ENCODE measurements at places on chromosomes 13 and 19.

DNA sequence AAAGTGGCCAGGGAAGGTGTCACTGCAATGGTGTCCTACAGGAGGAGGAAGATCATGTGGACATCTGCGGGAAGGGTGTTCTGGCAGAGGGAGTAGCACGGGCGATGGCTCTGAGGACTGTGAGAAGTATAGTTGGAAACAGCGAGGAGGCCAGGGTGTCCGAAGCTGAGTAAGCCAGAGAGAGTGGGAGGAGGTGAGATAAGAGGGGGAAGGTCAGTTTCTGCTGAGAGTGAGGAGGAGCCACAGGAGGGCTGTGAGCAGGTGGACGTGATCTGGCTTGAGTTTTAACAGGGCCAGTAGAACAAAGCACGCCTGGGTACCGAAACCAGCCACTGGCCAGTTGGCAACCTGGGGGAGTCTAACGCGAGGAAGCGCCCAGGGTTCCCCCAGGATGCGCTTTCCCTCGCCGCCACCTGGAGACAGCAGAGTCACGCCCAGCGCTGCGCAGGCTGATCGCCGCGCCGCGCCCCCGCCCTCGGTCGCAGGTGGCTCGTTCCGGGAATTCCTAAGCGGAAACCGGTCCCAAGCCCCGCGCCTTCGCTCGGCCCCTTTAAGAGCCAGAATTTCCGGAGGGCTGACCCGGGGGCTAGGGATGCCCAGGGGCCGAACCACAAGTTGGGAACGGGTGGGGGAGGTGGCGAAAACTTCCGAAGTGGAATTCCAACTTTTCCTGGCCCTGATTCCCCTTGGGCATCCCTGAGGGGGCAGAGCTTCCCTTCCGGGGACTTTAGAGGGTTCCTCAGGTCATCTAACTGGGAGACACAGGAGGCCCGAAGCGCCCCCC is 1.1 kb upstream of the LSR start:
- peak; percentile 93 for DNase-seq

- no peak for DNase-seq
Measured at GRCh38 chr19:53612762-53613526, 18.9 kb upstream of the DPRX start.

DNA sequence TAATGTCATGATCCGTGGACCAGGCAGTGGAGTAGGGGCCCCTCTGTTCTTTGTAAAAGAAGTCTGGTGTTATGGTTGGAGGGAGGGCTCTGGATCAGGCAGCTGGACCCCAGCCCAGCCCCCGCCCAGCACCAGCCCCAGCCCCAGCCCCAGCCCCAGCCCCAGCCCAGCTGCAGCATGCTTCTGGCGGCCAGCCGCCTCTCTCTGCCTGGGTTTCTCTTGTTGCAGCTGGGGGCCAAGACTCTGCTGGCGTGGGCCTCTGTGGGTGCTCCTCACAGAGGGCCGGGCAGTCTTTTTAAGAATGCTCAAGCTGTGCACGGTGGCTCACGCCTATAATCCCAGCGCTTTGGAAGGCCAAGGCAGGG is 17.9 kb downstream of the DOT1L start:
- DNase-seq, result no peak

GRCh38 chr13:79935121-79935520 is 405.8 kb downstream of the SPRY2 start:
- no peak for DNase-seq

GRCh38 chr13:89752394-89752793 is 1595.1 kb upstream of the MIR17HG start:
- DNase-seq, result no peak

GRCh38 chr19:4980838-4981680 is 12.1 kb downstream of the KDM4B start:
- peak; percentile 35 for DNase-seq

- no peak for DNase-seq
Measured at GRCh38 chr13:52887165-52887564, 38.7 kb upstream of the PCDH8 start.

DNA sequence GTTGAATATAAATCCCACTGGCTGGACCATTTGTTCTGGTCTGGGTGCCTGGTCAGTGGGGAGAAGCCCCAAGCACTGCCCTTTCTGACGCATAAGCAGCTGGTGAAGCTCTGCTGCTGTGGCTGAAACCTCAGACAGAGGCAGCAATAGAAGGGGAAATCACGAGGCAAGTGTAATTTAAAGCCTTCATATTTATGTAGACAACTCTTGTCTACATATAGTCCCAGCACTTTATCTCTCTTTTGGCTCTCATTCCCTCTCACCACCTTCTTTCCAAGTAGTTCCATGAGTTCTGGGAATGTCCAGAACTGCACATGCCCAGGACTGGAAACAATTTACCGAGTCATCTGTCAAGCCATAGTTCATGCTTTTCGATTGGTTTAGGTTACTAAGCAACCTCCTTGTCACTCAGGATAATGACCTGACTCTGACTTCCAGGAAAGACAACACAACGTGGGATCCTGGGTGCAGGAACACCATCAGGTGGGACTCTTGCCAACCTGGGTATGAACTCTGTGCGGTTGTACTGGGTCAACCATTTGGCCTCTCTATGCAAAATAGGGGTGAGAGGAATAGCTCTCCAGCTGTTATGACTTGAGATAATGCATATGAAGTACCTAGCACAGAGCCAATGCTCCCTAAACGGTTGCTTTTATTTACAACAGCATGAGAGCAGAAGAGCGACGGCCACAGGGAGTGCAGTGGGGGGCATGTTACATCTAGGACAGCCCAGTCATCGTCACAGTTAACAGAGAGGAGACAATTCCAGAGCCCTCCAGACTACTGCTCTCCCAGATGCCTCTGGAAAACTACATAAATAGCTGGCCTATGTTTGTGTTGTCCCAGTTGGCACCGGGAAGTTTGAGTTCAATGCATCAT is 321.9 kb downstream of the FOXO1 start:
- DNase-seq, result no peak

DNA sequence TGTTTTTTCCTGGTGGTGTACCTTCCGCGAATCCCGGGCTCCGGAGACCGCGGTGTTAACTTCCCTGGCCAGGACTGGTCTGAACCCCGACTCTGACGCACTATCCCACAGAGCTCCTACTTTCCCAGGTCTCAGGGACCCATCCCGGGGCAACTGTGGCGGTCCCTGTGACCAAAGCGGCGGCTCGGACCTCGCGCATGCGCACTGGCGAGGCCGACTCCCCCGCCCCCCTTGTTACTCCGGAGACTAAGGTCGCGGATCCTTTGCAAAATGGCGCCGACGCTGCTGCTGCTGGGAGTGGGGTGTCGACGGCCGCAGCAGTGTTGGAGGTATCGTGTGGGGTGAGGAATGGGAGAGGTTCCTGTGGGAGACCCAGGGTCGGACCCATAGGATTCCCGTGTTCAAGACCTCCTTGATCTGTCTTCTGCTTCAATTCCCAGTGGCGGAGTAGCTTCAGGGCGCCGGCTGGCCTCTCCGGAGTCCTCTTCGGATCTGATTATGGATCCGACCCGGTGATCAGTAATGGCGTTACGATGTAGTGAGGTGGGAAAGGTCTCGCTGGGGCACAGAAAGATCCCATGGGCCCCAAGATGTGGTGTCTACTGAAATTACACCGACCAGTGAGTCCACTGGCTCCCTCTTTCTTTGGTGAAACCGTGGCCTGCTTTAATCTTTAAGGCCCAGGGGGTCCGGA is 66.6 kb upstream of the ZNF527 start:
- no peak for DNase-seq

GRCh38 chr13:44311011-44311780 is 62.4 kb upstream of the SERP2 start:
- DNase-seq, result no peak

DNA sequence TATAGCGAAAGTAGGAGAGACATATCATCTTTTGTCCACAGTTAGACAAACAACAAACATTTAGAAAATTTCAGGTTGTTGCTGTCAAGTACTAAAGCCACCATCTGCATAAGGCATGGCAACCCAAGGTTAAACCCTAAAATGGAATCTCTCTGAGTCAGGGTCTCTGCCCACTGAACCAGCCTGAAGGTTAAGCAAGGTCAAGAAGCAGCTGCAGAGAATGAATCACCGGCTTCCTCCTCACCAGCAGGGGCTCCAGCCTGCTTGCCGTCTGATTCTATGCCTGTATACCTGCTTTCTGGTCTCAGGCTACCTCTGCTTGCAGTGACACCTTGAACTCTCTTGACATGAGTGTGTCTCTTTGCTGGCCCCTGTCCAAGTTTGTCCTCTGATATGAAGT is 726.2 kb upstream of the SGCG start:
- no peak for DNase-seq

DNA sequence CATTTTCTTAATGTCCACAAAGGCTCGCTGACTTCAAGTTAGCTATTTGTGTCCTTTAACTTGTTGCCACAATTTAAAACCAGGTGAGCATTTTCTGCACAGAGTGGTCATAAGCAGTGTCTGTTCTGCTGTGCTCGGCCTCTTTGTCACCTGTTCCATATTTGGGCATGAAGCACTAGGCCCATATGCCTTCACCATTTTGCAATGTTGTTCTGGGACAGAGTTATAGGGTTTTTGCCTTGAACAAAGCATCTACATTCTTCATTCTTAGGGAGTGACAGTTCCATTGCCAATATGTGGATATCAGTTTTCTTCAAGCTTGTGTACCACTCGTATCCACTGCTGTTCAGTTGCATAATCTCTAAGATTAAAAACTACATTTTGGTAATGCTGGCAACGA is 56.1 kb downstream of the LRCH1 start:
- no peak for DNase-seq

DNA sequence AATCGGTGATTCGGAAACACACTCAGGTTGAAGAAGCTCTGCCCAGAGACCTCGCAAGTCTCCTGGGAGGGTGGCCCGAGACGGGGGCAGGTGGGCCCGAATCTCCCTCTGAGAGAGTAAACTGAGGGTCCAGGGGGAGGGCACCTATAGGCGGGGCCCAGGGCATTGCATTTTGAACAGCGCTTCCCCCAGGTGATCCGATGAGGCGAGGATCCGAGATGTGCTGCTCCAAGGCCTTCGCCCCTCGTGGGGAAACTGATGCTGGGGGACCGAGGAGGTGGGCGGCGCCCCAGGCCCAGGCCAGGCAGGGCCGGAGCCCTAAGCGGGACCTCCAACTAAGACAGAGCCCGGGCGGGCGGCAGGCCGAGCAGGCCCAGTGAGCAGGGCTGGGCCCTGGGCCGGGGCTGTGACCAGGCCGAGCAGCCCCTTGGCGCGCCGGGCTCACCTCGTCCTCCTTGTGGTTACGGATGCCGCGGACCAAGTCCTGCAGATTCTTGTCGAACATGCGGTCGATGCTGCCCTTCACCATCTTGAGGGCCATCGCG is 500 bp downstream of the AP3D1 start:
- no peak for DNase-seq

DNA sequence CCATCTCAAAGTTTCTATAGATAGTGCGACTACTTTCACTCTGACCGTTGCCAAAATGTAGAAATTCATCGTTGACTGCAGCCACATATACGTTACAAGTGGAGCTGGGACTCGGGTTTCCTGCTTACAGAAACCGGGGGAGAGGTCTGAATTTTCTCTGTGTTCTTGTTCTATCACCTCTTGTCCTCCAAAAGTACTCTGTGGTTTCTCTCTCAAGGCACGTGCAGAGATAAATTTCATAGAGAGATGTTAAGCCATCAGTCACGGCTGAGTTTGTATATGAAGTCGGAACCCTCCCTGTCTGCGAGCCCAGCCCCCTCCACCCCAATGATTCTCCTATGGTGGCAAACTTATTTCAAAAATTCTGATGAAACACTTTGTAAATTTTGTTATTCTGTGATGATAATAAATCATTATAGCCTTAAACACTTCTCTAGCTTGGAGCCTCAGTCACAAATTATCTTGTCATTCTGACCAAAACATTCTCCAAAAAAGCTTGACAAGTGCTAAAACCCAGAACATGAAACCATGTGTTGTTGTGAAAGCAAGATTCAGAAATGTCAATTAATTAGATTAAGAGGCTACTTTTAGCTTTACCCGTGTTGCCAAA is 87.5 kb downstream of the TSHZ3 start:
- DNase-seq, result no peak

DNA sequence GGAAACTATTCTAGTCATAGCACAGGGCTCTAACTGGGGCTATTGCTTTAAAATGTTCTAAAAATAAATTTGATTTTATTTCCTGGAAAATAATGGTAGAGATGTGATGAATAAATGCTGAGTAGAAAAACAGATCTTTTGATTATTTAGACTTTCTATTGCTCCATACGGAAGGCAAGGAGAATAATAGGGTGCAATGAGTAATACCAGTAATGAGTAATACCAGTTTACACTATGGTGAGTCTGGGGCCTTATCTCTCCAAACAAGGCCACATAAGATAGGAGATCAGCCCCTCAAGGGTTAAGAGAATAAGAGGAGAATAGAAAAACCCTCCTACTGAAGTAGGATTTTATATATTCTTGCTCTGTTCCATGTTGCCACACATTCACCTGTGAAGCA is 390.4 kb downstream of the KLF5 start:
- DNase-seq, result no peak

DNA sequence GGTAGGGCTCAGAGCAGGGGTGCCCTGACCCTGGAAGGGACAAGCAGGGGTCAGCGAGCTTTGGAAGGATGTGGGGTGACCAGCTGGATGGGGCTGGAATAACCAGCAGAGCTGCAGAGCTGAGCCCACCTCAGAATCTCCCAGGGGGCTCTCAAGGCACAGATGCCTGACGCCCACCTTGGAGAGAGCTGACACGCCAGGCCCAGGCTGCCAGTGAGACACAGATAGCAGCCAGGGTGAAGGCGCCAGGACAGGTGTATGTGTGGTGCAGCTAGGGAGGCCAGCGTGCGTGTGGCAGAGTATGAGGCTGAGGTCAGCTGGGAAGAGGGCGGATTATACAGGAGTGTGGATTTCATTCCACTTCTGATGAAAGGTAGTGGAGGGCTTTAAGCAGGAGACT is 8.9 kb downstream of the AP1M1 start:
- DNase-seq, result no peak

DNA sequence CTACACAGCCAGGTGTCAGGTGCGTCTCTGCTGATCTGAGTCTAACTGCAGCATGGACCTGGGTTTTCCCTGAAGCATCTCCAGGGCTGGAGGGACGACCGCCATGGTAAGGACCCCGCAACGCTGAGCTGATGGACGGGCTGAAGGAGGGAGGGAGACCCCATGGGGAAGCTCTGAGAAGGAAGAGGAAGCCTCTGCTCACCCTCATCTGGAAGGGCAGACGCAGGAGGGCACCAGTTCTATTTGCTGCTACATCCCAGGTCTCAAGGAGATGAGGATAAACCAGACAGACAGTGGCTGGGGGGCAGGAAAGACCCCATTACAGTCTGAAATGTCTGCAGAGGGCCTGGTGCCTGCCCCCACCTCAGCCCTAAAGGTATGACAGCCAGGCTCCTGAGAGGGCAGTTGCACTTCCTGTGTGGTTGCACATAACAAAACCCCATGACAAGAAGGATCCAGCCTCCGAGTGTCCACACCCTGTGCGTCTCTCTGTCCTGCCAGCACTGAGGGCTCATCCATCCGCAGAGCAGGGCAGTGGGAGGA is at the start of gene LILRA2:
TSS of gene LILRA2 (plus strand) at position 461 of the 543 bp plus-strand sequence. CDS start 89 bp downstream, outside the sequence.
- no peak for DNase-seq

DNA sequence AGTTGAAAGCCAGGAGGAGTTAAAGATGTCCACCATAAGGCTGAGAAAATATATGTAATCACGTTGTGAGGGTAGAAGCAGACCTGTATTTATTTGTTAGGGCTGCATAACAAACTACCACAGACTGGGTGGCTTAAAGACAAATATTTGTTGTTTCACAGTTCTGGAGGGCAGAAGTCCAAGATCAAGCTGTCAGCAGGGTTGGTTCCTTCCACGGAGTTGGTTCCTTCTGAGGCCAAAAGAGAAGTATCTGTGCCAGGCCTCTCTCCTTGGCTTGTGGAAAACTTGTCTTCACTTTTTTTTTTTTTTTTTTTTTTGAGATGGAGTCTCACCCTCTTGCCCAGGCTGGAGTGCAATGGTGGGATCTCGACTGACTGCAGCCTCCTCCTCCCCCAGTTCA is 73.7 kb upstream of the SLAIN1 start:
- no peak for DNase-seq

- no peak for DNase-seq
Measured at GRCh38 chr13:44158881-44159632, 214.6 kb upstream of the SERP2 start.
